ENCODE measurements at places on chromosomes 2 and 18.

DNA sequence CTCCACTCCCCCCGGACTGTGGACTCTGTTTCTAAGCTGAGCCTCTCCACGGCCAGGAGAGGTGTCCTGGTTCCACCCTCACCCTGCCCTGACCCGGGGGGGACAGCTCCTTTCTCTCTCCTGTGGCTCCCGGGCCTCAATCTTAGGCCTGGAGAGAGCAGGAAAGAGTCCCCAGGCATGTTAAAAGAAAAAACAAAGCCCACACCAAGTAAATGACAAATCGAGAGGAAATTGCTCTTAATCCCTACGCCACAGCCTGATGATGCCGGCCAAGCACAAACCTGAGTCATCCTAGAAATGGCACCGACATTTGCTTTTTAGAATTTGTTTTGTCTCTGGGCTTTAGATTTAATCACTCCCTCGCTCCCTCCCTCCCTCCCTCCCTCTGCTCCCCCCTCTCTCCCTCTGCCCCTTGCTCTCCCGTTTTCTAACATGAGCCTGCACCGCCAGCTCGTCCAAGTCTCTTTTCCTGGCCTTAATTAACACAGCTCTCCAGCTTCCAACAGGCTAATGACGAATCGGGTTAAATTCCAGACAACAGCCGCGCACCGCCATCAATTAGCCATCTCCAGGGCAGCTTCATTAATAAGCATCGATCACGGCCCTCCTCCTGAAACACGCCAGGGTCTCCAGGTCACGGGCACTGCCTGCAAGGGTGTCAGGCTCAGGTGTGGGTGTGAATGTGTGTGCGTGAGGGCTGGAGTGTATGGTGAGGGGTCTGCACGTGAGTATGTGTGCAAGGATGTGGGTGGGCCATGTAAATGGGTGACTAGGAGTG, 230.8 kb downstream of the CELF4 start:
- peak; percentile 17 for DNase-seq

DNA sequence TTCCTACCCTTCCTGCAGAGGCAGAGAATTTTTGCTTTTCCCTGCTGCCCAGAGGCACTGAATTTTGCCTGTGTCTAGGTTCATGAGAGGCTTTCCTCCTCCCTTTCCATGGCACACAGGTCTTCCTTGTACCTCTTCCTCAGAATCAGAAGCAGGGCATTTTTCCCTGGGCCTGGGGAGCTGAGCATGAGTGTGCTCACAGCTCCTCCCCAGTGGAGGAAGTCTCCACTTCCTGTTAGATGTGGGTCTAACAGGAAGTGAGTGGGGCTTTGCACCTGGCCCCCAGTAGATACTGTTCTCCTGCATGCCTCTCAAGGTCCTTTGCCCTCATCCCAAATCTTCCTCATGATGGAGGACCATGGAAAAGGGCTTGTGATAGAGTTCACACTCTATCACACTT, 297.2 kb upstream of the FIGN start:
- no peak for DNase-seq

- no peak for DNase-seq
Measured at GRCh38 chr18:62418258-62418657, 93.1 kb downstream of the TNFRSF11A start.

- peak; percentile 82 for DNase-seq
Measured at GRCh38 chr2:127083819-127084503, 23.0 kb downstream of the BIN1 start.

DNA sequence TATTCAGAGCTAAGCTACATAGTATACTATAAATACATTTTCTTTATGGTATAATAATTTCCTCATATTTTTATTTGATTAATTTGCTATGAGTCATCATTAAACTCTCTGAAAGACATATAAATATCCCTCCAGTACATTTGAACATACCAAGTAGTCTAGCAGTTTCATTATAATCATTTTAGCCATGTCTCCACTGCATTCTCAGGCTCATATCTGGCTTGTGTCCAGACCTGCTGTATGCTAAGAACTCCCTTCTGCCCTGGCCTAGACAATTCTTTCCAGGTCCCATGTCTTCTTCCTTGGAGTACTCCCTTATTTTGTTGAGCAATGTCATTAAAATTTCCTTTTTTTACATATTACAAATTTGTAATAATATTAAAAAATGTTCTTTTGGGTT, 16.6 kb upstream of the DYNC1I2 start:
- no peak for DNase-seq

DNA sequence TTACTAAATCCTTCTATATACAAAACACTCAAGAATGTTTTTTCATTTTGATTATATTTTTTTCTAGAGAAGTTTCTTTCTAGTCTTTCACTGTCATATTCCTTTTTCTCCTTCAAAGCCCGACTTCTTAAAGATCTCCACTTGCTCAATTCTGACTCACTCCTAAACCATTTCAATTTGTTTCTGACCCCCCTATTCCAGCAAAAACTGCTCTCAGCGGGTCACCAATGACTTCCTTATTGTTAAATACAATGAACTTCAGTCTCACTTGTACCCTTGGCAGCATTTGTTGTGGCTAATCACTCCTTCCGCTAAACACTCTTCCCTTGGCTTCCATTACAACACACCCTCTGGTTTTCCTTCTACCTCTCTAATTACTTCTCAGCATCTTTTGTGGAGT, 111.1 kb upstream of the RBBP8 start:
- DNase-seq, result peak; percentile 63

- no peak for DNase-seq
Measured at GRCh38 chr18:63550068-63550467, 7.9 kb downstream of the SERPINB12 start.

DNA sequence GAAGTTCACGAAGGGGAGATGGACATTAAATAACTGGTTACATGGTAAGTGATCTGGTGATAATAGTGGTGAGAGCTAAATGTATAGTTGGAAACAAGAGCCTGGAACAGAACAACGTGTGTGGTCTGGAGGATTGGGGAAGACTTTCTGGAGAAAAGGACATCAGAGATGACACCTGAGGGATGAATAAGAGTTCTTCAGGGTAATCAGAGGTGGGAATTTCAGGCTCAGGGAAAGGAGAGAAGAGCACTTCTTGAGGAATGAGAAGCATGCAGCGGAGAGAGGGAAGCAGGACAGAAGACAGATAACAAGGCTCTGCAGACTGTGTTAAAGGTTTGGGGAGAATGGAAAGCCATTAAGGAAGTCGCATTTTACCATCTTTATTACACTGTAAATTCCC, 450.7 kb downstream of the TNS1 start:
- DNase-seq, result no peak

GRCh38 chr2:233275223-233275622, 23.8 kb downstream of the ATG16L1 start:
- DNase-seq, result no peak

DNA sequence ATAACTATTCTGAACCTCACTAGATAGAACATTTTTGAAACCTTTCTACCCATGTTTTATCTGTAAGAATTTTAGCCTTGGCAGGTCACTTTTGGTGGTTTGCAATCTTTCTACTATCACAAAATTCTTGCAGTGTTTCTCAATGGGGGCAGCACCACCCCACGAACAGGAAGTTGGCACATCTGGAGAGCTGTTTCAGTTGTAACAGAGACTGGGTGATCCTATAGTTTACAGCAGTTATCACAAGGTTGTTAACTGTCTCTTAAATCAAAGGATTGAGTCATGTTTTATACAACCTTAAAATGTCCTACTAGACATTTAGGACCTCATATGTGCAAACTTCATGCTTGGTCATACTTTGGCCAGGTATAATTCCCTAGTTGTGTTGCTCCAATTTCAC, 829.2 kb downstream of the ERBB4 start:
- peak; percentile 19 for DNase-seq

DNA sequence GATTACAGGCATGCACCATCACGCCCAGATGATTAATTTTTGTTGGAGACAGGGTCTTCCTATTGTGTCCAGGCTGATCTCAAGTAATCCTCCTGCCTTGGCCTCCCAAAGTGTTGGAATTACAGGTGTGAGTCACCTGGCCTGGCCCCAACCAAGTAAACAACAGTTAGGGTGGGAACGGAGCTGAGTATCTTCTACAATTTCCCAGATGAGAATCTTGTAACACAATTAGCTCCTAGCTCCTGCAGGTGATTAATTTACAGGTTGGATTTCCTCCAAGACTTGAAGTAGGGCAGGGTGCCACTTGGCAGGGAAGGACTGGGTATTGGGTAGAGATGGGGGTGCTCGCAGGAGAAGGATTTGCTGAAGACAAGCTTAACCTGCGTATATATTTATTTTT, 17.8 kb downstream of the NLRC4 start:
- no peak for DNase-seq

- no peak for DNase-seq
Measured at GRCh38 chr2:15222856-15223255, 338.3 kb downstream of the NBAS start.

DNA sequence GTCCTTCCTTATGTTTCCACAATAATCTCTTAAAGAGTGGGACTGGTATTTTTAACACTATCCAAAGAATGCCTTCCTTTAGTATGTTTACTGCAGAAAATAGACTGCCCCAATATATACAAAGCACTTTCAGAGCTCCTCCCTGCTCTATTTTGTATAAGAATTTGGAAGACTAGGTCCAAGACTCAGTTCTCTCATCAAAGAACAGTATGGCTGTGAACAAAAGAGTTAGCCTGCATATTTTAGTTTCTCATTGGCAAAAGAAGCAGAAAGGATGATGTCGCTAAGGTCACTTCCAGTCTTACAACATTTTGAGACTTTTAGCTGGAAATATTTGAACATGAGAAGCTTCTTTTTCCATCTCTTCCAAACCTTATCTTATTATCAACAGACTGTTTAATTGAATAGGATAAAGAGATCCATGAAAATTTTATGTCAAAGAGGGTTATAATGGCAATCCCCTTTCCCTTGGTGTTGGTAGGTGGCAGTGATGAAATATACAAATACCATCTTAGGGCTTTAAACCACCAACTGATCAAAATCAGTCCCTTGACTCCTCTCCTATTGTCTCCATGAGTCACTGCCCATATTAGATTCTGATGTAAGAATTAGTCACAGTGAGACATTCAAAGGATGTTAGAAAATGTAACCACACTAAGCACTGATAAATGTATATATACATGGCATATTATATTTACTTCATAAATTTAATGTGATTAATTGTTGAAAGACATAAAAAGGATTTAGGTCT, 266.9 kb upstream of the DSEL start:
- DNase-seq, result peak; percentile 95

GRCh38 chr18:52596748-52597435, 256.9 kb downstream of the DCC start:
- DNase-seq, result no peak

DNA sequence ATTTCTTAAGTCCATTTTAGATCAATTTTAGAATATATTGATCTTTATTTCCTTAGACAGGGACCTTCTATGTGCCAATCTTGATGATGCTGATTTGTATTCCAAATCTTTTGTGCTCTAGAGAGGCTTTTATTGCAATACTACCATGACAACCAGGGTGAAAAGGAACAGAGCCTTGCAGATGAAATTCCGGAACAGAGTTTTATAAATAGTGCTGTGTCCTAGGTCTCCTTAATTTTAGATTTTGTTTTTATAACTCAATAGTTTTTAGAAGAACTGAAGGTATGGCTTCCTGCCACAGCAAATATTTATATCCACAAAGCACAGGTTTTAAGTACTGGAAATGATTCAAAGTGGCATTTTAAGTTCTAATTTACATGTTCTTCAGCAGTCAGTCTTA, 160.2 kb downstream of the PMAIP1 start:
- DNase-seq, result no peak

GRCh38 chr2:135870571-135870970, 5.7 kb downstream of the MCM6 start:
- no peak for DNase-seq

DNA sequence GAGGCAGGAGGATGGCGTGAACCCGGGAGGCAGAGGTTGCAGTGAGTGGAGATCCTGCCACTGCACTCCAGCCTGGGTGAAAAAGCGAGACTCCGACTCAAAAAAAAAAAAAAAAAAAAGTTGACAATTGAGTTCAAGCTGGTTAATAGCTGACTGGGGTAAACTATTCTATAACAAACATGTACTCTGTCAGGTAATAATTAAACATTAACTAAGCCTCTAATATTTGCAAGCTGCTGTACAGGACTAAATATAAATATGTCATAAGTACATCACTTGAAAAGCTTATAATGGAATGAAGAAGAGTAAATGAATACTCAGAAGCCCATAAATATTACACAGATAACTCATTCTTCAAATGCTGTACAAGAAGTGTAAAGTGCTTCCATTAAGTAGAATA, 190.4 kb upstream of the CRIM1 start:
- DNase-seq, result no peak

- peak; percentile 76 for DNase-seq
Measured at GRCh38 chr2:105405291-105405690, 6.4 kb upstream of the FHL2 start.

GRCh38 chr2:184906160-184906559, 307.8 kb downstream of the ZNF804A start:
- DNase-seq, result no peak

GRCh38 chr2:200297989-200298388, 8.5 kb upstream of the SPATS2L start:
- no peak for DNase-seq

GRCh38 chr2:24766609-24767008, 26.6 kb downstream of the PTRHD1 start:
- no peak for DNase-seq

GRCh38 chr2:151033271-151034248, 228.1 kb downstream of the RBM43 start:
- DNase-seq, result no peak

DNA sequence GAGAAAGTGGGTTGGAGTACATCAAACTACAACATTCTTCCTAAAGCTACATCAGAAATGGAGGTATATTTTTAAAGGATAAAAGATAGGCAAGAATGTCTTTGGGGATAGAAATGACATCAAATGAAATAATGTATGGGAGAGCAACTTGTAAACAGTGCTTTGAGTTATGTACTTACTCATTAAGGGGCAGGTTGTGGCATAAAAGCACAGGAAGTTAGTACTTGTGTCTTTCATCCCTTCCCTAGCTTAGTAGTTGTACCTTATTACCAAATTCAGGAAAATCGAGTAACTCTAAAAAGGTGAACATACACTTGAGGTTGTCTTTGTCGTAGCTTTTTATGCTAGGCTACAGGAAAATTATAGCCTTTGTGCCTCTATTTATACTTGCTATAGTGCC, 28.9 kb downstream of the PPP1CB start:
- DNase-seq, result no peak

DNA sequence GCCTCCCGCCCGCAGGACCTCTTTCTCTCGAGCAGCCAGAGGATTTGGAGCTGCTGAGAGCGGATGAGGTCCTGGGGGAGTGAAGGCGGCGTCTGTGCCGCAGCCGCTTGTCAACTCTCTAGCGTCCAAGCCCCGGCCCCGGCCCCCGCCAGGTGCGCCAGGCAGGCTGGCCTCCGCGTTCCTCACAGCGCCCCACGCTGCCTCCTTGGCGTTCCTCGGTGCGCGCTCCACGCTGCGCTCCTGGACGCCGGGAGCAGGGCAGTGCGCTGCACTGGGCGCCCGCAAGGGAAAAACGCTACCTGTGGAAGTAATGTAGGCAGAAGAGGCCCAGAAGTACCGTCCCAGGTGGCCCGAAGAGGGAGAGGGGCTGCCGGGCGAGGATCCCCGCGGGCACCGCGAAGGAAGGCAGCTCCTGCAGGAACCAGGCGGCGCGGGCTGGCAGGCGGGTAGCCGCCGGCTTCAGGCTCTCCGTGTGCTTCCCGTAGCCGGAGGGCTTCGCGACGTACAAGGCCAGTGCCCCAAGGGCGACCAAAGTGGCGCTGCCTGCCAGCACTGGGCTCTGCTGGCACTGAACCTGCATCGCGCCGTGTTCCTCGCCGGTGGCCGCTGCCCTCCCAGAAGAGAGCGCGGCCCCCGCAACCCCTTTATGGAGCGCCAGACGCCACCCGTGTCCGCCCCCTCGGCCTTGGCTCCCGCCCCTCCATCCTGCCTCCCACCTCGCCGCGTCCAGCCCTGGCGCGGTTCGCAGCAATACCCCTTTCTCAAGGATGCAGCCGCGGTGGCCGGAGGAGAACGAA, at the start of gene SRD5A2:
Gene SRD5A2 (minus strand): TSS at position 618 of the 797 bp plus-strand sequence. CDS start 38 bp downstream, at position 580.
- DNase-seq, result no peak

GRCh38 chr18:13756671-13757070, 30.2 kb downstream of the RNMT start:
- no peak for DNase-seq

Data from HCEC 1CT (cell line).